CD4-positive, alpha-beta T cell treated with Interleukin-6 for 4 hours (primary cell): ENCODE measurements at places on chromosomes 6 and 20.

DNA sequence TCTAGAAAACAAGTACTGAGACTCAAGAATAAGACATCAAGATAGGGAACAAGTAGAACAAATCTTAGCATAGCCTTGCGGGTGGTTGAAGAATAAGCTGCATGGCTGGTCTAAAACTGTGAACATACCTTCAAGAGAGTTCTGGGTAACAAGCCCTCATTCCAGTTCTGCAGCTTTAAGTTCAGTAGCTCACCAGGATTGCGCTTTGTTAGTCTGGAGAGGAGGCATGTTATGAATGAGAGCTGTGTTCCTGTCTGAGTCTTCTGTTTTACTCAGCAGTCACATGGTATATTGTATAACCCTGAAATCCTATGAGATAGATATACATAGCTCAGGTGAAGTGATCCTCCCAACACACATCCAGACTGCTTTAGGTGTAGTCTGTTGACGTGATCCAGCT, 406.6 kb upstream of the IRAK1BP1 start:
- DNase-seq, result no peak

DNA sequence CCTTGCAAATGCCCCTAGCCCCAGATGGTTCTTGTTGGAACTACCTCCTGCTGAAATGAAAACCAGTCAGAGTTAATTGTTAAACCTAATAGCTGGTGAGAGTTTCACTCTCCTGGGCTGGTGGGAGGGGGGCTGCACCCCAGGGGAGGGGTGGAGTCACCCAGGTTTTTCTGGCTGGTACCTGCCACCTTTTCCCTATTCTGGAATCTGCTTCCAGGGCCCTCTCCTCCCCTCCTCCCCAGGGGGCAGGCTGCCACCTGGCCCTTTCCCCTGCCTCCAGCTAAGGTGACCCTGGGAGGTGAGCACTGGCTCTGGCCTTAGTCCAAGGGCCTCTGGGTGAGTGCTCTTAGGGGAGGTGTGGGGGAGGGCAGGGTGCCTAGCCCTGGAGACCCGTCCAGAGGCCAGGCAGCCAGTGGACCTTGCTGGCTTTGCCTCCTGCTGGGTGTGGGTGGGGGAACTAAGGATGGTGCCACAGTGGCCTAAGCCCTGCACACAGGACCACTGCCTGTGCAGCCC, 48.8 kb upstream of the EPB41L1 start:
- DNase-seq, result no peak

DNA sequence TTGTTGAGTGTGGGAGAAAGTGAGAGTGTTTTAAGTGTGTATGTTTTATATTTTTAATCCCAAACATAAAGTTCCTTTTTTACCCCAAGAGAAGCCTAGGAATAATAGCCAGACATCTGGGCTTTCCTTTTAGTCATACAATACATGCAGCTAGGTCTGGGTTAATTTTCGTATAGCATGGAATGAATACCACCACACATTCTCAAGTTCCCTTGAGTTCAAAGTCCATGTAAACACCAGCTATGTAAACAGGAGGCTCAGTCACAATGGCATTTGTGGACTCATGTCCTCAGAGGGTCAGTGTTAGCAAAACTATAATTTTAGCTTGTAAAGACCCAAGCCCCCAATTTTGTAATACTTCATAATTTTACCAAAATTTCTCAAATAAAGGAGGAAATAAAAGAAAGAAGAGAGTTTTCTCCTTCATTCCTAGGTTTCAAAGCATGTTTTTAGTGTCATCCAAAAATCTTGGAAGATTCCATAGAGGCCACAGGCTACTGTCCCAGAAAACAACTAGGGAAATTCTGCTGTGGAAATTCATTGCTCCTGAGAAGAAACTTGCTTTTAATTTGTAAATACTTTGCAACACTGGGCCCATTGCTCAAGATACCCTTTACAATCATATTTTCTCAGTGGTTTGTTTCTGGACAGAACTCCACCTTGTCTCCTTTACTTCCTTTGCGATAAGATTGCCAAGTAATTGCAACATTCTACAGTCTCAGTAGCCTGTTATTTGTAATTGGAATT, 671.2 kb downstream of the COL12A1 start:
- DNase-seq, result no peak

GRCh38 chr20:15958142-15958541, 615.1 kb downstream of the KIF16B start:
- no peak for DNase-seq

DNA sequence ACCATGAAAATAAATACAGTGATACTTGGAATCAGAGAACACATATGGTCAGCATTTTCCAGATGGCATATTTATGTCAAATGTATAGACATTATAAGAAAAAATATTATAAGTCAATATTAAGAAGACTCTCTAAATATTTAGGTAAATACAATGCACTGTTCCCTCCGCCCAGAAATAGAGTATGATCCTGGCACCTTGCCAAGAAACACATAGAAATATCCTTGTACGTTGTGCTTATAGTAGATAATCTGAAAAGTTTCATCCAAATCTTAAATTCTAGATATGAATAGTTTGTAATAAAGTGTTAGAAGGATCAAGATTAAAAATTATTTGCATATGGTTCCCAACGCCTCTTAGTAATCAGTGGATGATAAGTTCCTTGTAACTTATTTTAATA, 645.8 kb upstream of the GJE1 start:
- no peak for DNase-seq

DNA sequence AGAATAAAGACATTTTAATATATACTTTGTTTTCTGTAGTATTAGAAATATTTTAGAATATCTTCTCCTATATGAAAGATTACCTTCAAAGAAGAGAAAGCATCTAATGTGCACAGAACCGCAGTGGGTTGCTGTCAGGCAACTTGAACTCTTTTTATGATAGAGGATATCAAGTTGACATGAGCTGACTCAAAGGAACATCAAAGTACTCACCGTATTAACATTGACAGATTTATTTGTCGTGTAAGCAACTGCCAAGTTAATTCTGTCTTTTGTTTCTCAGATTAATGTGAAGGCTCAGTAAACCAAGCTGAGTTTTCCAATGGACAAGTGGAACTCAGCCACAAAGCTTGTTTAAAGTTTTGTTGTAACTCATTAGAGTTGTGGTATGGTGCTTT, 2.2 kb upstream of the GINM1 start:
- no peak for DNase-seq

- no peak for DNase-seq
These were observed 296 bp downstream of the ADNP start for GRCh38 chr20:50930976-50931305.

DNA sequence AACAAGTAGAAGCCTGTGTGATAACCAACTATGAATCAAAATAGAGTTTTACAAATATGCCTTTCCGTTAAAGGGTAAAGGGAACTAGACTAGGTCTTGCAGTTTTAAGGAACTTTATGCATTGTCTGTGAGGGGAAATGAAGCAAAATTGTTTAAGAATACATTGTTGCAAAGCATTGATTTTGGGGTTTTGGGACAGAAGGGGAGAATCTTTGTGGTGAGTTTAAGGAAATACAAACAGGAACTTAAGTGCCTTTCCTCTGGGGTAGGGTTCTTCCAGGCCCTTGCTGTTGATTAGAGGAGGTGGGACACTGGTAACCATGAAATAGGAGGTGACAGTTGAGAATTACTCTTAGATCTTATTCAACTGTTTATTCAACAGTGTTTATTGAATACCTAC, 4.7 kb downstream of the MAPK14 start:
- no peak for DNase-seq

- DNase-seq, result no peak
These were observed 135.0 kb upstream of the MAN1A1 start for GRCh38 chr6:119484598-119484997.

- no peak for DNase-seq
These were observed 52.1 kb downstream of the YTHDF1 start for GRCh38 chr20:63163596-63164483.

- DNase-seq, result no peak
These were observed 2.5 kb downstream of the TMEM63B start for GRCh38 chr6:44129841-44130322.

DNA sequence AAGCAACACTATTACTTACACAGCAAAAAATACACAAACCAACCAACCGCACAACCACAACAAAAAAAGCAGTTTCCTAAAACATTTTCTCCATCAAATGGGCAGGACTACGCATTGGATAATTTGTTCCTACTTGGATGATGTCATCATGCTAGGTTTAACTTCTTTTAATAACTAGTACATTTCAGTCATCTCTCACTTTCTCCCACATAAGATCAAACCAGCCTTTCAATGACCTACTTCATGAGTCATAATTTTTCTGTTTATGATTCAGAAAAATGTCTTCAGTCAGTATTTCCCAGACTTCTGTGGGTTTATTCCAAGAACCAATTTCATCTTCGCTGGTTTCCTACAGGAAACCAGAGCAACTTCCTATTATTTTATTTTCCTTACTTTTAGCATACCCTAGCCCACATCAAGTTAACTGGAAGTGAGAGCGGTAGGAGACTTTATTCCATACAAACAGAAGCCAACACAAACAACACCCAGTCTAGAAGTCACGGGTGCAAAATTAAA, 134.2 kb downstream of the GMDS start:
- no peak for DNase-seq

GRCh38 chr6:111559188-111560097, 46.2 kb downstream of the TRAF3IP2 start:
- no peak for DNase-seq

GRCh38 chr6:143279385-143279784, 171.1 kb downstream of the ADAT2 start:
- DNase-seq, result peak; percentile 3

DNA sequence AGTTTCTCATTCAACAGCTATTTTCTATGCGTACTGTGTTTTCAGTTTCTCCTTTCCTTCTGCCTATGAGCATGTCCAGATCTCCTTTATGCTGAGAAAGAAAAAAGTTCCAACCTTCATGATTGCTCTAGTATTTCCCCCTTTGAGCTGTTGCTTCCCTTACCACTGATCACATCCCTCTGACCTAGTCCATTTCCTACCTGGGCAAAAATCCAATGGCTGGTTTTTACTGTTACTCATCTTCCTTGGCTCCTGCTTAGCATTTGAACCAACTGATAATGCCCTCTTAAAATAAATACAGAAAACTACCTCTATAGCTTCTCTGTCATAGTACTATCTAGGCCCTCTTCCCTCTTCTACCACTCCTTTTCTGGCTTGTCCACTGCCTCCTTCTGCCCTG, 6.0 kb downstream of the RFX6 start:
- no peak for DNase-seq

DNA sequence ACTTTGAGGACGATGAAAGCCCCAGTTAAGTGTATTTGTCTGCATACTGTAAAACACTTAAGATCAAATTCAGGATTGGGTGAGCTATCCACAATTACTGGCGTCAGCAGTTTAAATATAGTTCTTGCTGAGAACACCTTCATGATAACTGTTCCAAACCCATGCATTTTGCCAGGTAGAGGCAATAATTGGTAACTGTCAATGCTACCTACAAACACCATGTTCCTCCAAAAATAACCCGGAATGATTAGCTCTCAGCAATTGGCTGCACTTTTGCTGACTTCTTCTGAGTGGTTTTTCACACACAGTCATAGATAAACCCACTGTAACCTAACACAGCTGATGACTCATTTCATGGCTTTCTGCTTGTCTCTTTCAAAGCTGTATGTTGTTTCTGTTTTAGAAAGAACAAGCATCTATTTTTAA, 1358.6 kb upstream of the GJE1 start:
- no peak for DNase-seq

- DNase-seq, result no peak
These were observed 104.2 kb upstream of the THEMIS start for GRCh38 chr6:128005009-128005408.

- no peak for DNase-seq
These were observed 16.8 kb downstream of the MRS2 start for GRCh38 chr6:24419526-24419925.

- no peak for DNase-seq
These were observed 50.7 kb downstream of the MRPL14 start for GRCh38 chr6:44076356-44077213.

GRCh38 chr6:157203312-157203744, 120.0 kb downstream of the TMEM242 start:
- no peak for DNase-seq

GRCh38 chr6:142376800-142377496, 75.1 kb downstream of the ADGRG6 start:
- no peak for DNase-seq

GRCh38 chr20:53328961-53329360, 264.7 kb downstream of the ZNF217 start:
- DNase-seq, result no peak

- DNase-seq, result no peak
These were observed 157.8 kb downstream of the SCML4 start for GRCh38 chr6:107666084-107666980.

DNA sequence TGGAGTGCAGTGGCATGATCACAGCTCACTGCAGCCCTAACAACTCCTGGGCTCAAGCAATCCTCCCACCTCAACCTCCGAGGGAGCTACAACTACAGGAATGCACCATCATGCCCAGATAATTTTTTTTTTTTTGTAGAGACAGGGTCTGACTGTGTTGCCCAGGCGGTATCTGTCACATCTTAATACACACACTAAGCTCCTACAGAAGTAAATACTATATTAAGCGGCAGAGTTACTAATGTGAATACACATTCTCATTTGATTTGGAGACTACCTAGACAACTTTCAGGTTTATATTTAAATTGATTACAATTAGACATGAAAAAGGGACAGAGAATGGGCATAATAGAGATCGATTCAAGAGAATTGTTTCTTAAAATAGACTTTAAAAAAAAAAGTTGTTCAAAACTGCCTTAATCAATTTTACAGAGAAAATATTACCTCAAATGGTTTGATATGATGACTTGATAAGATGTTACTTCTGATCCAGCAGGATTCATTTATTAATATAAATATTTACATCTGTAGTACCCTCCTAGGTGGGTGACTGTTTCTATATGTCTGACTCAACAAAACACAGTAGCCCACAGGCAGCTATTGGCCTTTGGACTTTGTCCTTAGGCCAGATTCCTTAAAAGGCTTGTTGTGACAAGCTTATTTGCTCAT, 7.1 kb upstream of the LOC128125822 start:
- no peak for DNase-seq

DNA sequence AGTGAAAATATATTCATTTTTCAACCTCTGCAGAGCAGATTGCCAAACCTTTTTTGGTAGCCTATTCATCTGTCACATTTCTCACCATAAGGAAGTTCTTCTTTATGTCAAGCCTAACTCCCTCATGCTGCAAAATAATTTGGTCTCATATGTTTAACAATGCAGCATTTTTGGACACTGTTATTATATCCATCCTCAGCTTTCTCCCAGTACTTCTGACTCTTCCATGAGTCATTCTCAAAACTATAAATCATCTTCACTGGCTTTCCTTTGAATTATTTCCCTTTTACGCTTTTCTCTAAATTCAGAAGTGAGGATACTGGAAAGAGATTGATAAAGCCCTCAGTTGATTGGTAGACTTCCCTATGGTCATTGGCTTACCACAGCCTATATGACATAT, 192.2 kb downstream of the TPBG start:
- DNase-seq, result no peak

DNA sequence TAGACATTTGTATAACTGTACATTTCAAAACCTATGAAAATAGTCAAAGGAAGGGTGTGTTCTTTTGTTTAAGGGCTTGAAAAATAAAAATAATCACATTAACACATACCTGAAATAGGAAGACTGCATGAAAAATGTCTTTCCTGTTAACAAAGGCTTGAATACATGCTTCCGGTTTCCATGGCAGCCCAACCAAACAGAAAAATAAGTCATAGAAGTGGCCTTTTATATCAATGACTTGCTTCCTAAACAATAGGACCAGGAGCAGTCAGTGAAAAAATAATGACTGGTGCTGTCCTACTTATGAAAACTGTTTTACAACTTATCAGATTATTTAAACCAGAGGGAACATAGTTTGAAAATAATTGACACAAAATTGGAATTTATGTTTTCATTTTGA, 412.6 kb upstream of the PLCB4 start:
- no peak for DNase-seq

GRCh38 chr6:25025248-25025918, 89.6 kb upstream of the RIPOR2 start:
- no peak for DNase-seq
